Endothelial cell (in vitro differentiated cells): ENCODE measurements at places on chromosomes 4 and X. TPM values are rescaled to one million over a fixed set of nuclear protein-coding genes. Genes with fewer than 3 reads are reported as not detected.

Gene SMIM9
- not detected for total RNA-seq

Gene PNMA3
- total RNA-seq, result 1.4 TPM

Gene CT45A10
- not detected for total RNA-seq

Gene PASD1
- not detected for total RNA-seq

Gene PPP1R2C
- total RNA-seq, result not detected

Gene PARM1
- total RNA-seq, result 0.18 TPM

Gene BTK
- 9.4 TPM for total RNA-seq

Gene UGT2B15
- not detected for total RNA-seq

Gene CXorf66
- total RNA-seq, result not detected

Gene MID1IP1
- total RNA-seq, result 25.3 TPM

Gene MSX1
- total RNA-seq, result 17.4 TPM

Gene SPON2
- total RNA-seq, result 0.97 TPM

Gene ADH1B
- not detected for total RNA-seq

Gene SOWAHB
- total RNA-seq, result 5.0 TPM

Gene KLF8
- 13.9 TPM for total RNA-seq

Gene SEL1L3
- total RNA-seq, result 91.8 TPM

Gene ENPEP
- total RNA-seq, result 3.5 TPM

Gene RAB39B
- total RNA-seq, result 1.3 TPM

Gene TRIM75
- total RNA-seq, result not detected

Gene RBMX2
- total RNA-seq, result 24.5 TPM

Gene IGSF1
- 1.1 TPM for total RNA-seq

Gene HDAC8
- 29.4 TPM for total RNA-seq

Gene SPANXN3
- total RNA-seq, result not detected

Gene MAGEA3
- not detected for total RNA-seq

Gene MMRN1
- 304 TPM for total RNA-seq

Gene PDGFRA
- 3.4 TPM for total RNA-seq

Gene AMELX
- not detected for total RNA-seq

Gene LIMCH1
- total RNA-seq, result 257 TPM

Gene SYTL5
- total RNA-seq, result not detected

Gene VCX2
- total RNA-seq, result not detected

Gene CC2D2A
- 43.0 TPM for total RNA-seq

Gene CFP
- total RNA-seq, result 27.5 TPM

Gene TLR6
- 0.85 TPM for total RNA-seq

Gene ADH7
- total RNA-seq, result not detected

Gene CT47C1
- total RNA-seq, result not detected

Gene APEX2
- 28.5 TPM for total RNA-seq

Gene GSX2
- not detected for total RNA-seq

Gene WWC2
- total RNA-seq, result 32.0 TPM

Gene SYP
- total RNA-seq, result 1.8 TPM

Gene EPGN
- not detected for total RNA-seq

Gene SSX4B
- not detected for total RNA-seq

Gene FAM9B
- not detected for total RNA-seq

Gene GAGE12J
- not detected for total RNA-seq

Gene BEX3
- total RNA-seq, result 313 TPM

Gene MORF4L2
- total RNA-seq, result 362 TPM

Gene SPIN4
- 135 TPM for total RNA-seq

Gene ZMYM3
- 78.1 TPM for total RNA-seq

Gene BDH2
- 43.4 TPM for total RNA-seq

Gene MAGEH1
- total RNA-seq, result 20.1 TPM

Gene CT45A2
- total RNA-seq, result not detected

Gene ZNF157
- total RNA-seq, result 0.67 TPM

Gene IL13RA2
- not detected for total RNA-seq

Gene QRFPR
- 2.4 TPM for total RNA-seq

Gene MAMLD1
- 2.8 TPM for total RNA-seq

Gene NHSL2
- 57.6 TPM for total RNA-seq

Gene GPRIN3
- 8.9 TPM for total RNA-seq

Gene MAGED4B
- 129 TPM for total RNA-seq
